NCI-H1694 (cell line): ENCODE measurements at places on chromosomes 3 and 15.

DNA sequence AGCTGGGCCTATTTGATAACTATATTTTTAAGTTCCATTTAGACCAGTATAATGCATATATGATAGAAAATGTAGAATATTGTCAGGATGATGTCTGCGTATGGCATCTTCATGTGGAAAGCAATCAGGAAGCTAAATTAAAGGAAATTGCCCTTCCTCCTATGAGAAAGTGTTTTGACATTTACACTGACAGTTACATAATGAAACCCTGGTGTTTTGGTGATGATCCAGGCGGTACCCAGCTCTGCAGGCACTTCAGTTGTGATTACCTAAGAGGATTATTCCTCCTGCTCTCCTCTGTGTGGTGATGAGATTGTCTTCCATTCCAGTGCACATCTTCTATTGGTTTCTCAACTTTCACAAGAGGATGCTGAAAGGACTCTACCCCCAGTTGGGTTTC, 126.5 kb upstream of the MITF start:
- no peak for DNase-seq

DNA sequence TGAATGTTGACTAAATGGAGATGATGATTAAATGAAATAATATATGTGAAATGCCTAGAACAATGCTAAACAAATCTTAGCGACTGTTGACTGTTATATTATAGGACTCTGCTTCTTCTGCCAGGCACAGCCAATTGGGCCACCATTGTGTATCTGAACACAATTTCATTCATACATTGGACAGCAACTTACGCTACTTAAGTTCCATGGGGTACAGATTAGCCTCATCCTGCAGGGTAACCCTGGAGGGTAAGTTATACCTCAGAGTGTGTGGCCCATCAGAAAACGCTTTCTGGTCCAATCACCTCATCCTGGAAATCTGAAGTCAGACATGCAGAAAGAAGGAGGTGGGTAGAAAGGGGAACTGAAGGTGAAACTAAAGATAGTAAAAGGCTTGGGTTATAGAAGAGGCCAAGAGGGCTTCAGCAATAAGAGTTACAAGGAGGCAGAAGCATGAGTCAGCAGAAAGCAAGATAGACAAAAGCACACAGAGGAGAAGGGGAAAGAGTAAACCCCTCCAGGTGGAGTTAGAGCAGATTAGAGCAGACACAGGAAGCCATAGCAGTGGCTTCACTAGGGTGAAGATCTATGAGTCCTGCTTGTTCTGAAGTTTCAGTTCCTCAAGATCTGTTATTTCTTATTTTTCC, 119.3 kb upstream of the SLC24A5 start:
- DNase-seq: no peak

- DNase-seq: no peak
Observed at GRCh38 chr3:78668302-78668701, 1099.5 kb downstream of the ROBO1 start.

GRCh38 chr3:36591959-36592358, 172.4 kb downstream of the DCLK3 start:
- no peak for DNase-seq

- DNase-seq: no peak
Observed at GRCh38 chr3:196055240-196055639, 26.6 kb downstream of the TFRC start.

DNA sequence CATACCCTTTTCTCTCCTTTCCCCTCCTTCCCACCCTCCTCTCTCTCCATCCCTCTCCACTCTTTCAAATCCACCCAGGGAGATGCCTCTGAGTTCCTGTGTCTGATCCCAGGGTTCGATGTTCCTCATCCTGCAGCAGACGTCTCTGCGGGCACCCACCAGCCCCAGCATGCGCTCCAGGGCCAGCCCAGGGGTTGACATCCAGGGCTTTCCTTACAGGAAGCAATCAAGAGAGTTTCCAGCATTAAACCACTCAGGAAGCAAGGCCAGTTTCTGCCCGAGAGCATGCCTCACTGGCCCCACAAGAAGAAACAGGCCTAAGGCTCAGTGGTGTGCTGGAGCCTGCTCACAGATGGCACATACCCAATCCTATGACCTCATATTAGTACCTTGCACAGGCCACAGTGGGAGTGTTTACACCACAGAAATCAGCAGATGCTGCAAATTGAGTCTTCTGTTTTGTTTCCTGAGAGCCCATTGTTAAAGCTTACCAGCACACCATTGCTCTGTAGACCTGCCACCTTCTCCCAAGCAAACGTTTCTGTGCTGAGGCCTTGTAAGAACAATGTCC, 13.2 kb downstream of the SLC6A1 start:
- DNase-seq: no peak
